ENCODE measurements at places on chromosomes 2 and 18. TPM values are rescaled to one million over a fixed set of nuclear protein-coding genes. Genes with fewer than 3 reads are reported as not detected.

GRCh38 chr18:70649683-70650082, 360.8 kb downstream of the SOCS6 start:
- H3K27ac ChIP-seq = no peak overlapping the region
- DNase-seq = no peak
- no peaks in the 10 kb centered on the region for H3K4me1 ChIP-seq
- no peaks in the 10 kb centered on the region for H3K27me3 ChIP-seq
- no peaks in the 10 kb centered on the region for H3K36me3 ChIP-seq

GRCh38 chr2:209411296-209411695, 12.6 kb upstream of the MAP2 start:
- DNase-seq = no peak
- H3K36me3 ChIP-seq = no peaks in the 10 kb centered on the region
- no peaks in the 10 kb centered on the region for H3K27me3 ChIP-seq
- no peak overlapping the region for H3K4me3 ChIP-seq
- no peaks in the 10 kb centered on the region for H3K4me1 ChIP-seq

DNA sequence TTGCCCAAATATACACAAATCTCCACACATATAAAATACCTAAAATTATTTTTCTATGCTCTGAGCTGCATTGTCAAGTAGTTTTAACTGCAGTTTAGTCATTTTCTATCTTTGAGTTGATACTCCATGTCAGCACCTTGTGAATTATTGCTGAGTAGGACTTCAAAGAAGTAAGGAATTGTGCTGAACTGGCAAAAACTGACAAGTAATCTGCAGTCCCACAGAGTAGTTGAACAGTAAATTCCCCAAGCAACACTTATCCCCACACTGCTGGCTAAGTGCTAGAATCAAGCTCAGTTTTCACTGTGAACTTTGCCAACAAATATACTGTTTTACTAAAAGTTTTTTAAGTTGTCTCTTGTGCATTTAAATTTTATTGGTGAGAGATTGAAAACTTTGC, 141.8 kb upstream of the ST6GAL2 start:
- H3K36me3 ChIP-seq = no peaks in the 10 kb centered on the region
- no peak overlapping the region for H3K27ac ChIP-seq
- peak; percentile 76 for DNase-seq
- H3K4me1 ChIP-seq = no peaks in the 10 kb centered on the region
- H3K27me3 ChIP-seq = no peaks in the 10 kb centered on the region

GRCh38 chr18:13217466-13217961, 1.0 kb upstream of the LDLRAD4 start:
- no peaks in the 10 kb centered on the region for H3K36me3 ChIP-seq
- peak; percentile 84 for DNase-seq
- H3K4me3 ChIP-seq = peak overlapping the region; percentile 62
- H3K27me3 ChIP-seq = peaks cover 10% of the 10 kb centered on the region
- H3K27ac ChIP-seq = no peak overlapping the region
- H3K4me1 ChIP-seq = peaks cover 33% of the 10 kb centered on the region

DNA sequence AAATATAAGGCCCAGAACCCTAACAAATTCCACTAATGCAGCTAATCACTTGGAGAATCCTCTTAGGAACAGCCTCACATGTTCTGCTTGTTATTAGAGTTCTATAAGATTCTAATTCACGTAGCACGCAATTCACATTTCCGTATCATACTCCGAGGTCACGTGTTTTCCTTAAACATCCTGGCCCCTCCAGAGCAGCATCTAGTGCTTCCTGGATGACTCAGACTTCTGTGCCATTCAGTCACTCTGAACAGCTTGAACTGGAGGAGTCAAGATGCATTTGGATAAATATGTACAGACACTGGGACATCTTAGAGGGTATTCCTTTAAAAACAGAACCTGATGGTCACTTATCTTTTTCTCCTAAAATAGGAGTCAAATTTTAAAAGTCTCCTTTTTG, 156.5 kb downstream of the MYO5B start:
- H3K4me1 ChIP-seq = no peaks in the 10 kb centered on the region
- H3K36me3 ChIP-seq = no peaks in the 10 kb centered on the region
- no peak overlapping the region for H3K27ac ChIP-seq
- H3K4me3 ChIP-seq = no peak overlapping the region

GRCh38 chr2:224999754-225000153, 42.5 kb downstream of the DOCK10 start:
- H3K4me3 ChIP-seq = no peak overlapping the region
- H3K27ac ChIP-seq = no peak overlapping the region
- peaks cover 5% of the 10 kb centered on the region for H3K36me3 ChIP-seq
- H3K27me3 ChIP-seq = no peaks in the 10 kb centered on the region
- peaks cover 14% of the 10 kb centered on the region for H3K4me1 ChIP-seq
- DNase-seq = peak; percentile 68

GRCh38 chr18:79322441-79322840, 73.3 kb upstream of the NFATC1 start:
- H3K27ac ChIP-seq = no peak overlapping the region
- H3K4me1 ChIP-seq = no peaks in the 10 kb centered on the region
- no peaks in the 10 kb centered on the region for H3K27me3 ChIP-seq
- peak; percentile 24 for DNase-seq
- no peak overlapping the region for H3K4me3 ChIP-seq

GRCh38 chr18:50751490-50751889, 68.3 kb downstream of the MRO start:
- H3K27me3 ChIP-seq = peaks cover 3% of the 10 kb centered on the region
- no peaks in the 10 kb centered on the region for H3K36me3 ChIP-seq
- H3K27ac ChIP-seq = no peak overlapping the region
- peaks cover 21% of the 10 kb centered on the region for H3K4me1 ChIP-seq
- no peak for DNase-seq

SERPINB10 gene
- total RNA-seq = 0.04 TPM

COL3A1 gene
- 7,706 TPM for total RNA-seq

ABCG8 gene
- total RNA-seq = not detected

CRYGD gene
- total RNA-seq = not detected

ST8SIA5 gene
- total RNA-seq = 1.0 TPM

PARD3B gene
- total RNA-seq = 15.3 TPM

ASB18 gene
- 4.7 TPM for total RNA-seq
